ENCODE measurements at places on chromosomes 7 and 10.

GRCh38 chr10:19178675-19179074 is 130.1 kb downstream of the MALRD1 start:
- no peak for DNase-seq

DNA sequence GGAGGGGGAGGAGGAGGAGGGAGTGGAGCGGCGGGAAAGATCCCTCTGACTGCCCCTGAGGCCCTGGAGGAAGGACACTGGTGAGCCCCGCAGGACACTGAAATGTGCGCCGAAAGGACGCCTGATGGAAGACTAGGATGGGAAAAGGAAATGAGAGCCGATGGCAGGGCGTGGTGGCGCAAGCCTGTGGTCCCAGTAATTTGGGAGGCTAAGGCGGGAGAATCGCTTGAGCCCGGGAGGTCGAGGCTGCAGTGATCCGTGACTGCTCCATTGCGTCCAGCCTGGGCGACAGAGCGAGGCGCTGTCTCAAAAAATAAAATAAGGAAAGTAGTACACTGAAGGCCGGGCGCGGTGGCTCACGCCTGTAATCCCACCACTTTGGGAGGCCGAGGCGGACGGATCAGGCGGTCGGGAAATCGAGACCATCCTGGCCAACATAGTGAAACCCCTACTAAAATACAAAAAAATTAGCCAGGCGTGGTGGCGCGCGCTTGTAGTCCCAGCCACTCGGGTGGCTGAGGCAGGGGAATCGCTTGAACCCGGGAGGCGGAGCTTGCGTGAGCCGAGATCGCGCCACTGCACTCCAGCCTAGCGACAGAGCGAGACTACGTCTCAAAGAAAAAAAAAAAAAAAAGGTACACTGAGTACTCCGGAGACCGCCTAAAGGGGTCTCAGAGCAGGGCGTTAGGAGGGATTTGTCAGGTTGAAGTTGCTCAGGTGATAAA is 561 bp upstream of the HNRNPF start:
- no peak for DNase-seq

DNA sequence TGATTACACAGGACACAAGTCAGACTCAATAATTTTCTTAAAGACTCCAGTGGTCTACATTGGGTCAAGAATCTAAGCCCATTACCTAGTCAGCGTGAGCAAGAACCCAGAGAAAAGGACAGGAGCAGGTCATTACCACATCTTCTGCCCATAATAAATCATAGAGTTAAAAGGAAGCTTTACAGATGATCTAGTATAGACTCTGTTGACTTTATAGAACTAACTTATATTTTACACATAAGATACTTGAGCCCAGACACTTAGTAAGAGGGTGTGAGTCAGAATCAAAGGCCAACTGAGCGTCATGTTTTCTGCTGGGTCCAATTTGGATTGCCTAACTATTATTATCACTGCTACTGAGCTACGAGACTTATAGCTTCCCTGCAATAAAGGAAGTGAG is 206.1 kb upstream of the NPSR1 start:
- DNase-seq, result no peak

DNA sequence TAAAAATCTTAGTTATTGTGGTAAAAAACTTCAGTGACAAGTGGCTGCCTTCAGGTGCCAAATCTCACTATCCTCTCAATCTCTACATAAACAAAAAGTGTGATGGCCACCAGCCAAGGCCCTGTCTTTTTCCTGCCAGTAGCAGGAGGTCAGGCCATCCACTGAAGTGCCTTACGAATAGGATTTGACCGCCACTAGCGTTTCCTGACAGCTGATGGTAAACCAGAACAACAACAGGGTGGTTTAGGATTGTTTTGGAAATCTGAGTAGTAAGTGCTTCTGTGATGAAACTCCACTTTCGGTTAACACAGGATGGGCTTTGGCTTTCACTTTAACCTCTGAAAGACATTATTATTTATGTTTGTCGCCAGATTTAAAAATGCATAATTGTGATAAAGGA is 55.7 kb upstream of the OGDHL start:
- no peak for DNase-seq

DNA sequence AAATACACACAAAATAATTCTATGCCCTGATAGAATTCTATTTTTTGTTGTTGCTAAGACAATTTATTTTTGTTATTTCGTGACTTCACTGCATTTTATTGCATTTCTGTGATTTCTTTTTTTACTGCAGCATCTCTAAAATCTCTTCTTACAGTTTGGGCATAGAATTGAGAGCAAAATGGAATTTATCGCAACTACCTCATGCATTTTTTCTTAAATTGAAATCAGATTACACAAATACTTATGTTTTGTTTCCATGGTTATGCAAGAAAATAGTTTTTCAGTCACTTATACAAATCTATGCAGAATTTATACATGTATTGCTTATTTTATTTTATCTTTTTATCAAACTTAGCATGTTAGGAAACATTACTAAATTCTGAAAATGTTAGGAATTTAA is 781.8 kb upstream of the LRRTM3 start:
- DNase-seq, result no peak

- DNase-seq, result peak; percentile 2
Measured at GRCh38 chr7:84384417-84384816, 189.8 kb upstream of the SEMA3A start.

DNA sequence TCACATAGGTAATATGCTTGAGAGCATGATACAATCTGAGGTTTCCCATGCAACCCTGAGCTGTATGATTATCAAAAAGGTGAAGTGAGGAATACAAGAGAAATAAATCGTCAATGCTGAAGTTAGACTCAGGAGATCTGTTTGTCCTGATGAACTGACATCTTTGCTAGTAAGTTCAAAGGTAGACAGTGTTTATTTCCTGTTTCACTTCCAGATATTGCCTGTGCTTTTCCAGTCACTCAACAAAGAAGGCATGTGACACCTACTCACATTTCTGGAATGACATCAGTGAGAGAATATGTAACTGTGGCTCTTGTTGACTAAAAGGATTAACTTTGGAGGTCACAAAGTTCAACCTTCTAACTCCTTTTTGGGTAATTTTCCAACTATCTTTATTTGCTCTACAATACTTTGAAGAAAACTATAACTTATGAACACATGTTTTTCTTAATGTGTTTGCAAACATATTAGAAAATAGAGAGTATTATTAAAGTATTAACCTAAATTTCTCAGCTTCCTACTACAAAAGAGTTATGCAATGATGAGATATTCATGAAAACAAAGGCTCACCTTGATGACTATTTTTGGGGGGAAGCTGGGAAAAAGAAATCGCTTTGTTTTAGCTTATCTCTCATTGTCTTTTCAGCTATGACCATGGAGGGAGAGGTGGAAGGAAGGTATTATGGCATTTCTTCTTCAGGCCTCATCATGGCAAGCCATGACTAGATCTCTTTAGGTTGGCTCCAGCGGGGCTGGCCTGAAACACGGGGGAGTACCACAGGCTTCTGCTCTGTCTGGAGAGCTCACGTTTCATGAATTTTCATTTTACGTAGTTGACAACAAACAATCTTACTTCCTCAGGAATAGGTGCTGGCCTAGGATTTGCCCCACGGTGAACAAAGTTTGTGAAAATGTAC is 214.7 kb upstream of the SLC26A5 start:
- peak; percentile 92 for DNase-seq

- no peak for DNase-seq
Measured at GRCh38 chr10:124706462-124707143, 37.6 kb downstream of the FAM53B start.

Data from epithelial cell of proximal tubule (primary cell).